Bronchial epithelial cell (primary cell): ENCODE measurements at places on chromosomes 1 and 21. TPM values are rescaled to one million over a fixed set of nuclear protein-coding genes. Genes with fewer than 3 reads are reported as not detected.

DNA sequence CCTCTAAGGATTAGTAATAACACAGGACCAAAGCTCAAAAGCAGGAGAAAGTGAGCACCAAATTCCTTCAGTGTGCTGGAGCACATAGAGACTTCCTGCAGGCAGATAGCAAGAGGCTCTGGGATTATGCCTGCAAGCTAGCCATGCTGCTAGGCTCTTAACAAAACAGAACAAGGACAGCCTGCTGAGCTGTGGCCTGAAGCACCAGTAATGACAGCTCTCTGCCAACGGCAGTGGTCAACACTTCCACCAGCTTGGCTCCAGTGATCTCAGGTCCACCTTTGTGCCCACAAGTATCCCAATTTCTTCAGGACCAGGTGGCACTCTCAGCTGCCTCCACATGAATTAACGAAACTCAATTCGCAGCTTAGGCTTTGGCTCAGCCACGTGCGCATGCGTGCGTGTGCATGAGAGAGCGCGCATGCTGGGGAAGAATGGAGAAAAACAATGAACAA is 64.2 kb downstream of the SLC45A1 start:
- no peak for DNase-seq

DNA sequence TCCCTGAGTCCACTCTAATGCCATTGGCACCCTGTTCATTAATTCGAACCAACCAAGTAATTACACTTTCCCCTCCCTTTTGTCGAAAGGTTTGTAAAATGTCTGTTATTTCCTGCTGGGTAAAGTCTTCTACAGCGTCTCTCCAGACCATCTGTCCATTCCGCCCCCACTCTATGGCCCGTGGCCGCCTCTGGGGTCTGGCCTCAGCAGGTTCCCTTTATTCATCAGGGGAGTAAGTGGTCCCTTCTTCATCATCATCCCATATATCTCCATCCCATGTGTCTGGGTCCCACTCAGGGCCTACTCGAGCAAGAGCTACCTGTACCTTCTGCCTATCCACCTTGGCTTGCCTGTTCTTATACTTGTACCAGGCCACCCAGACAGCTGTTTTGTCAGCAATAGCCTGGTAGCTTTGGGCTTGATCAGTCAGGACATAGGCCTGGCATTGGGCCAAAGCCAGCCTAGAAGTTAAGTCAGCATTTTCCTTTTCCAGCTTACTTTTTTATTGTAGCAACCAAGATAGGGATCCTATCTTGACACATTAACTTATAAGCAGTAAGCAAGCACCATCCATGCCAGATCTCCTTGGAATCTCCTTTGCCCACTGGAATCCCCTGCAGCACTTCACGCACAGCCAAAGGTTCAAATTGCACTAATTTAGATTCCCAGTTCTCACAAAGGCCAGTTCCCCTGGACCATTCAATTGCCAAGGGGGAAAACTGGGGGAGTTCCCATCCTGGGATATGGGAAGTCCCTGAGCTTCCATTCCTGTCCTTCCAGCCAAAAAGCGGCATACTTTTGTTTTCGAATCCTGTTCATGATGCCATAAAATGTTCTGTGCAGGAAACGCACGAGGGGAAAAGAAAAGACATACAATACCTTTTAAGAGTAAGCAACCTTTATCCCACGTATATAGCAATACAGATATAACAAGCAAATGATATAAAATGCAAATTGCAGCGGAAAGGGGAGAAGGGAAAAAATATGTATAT is 6.6 kb upstream of the STUM start:
- peak; percentile 39 for DNase-seq

GRCh38 chr1:21537511-21537931 is 28.3 kb downstream of the ALPL start:
- no peak for DNase-seq

DNA sequence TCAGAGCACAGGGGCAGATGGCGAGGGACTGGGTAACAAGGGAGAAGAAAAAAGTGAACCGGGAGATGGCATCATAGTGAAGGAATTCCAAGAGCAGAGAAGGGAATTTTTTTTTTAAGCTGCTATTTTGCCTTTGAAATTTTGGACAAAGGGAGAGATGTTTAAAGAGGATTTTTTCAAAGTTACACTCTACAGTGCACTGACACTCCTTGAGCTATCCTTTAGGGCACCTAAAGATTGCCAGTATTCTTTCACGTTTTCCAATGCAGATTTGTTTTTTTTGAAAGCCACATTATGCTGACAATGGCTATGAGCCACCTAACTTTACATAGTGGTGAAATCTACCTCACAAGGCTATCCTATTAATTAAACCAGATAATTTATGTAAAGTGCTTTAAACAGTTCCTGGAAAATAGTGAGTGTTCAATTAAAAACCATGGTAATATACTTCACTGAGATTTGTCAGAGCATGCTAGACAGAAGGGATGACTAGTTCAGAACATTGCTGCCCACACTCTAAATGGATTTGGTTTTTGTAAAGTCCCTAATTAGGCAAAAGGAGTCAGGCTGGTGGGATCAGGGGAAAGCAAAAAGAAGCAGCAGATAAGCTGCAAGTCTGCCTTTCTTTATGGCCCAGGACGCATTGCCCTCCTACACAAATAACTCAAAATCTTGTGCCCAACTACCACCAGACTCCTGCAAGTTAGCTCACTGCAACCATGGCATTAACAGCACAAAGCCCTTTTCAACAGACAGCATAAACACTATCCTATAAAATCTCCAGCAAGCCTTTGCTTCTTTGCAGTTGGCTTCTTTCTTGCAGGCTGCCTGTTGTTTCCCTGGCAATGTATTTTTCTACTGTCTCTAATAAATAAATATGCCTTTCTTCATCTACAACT is 53.9 kb downstream of the PRDX6 start:
- no peak for DNase-seq

DNA sequence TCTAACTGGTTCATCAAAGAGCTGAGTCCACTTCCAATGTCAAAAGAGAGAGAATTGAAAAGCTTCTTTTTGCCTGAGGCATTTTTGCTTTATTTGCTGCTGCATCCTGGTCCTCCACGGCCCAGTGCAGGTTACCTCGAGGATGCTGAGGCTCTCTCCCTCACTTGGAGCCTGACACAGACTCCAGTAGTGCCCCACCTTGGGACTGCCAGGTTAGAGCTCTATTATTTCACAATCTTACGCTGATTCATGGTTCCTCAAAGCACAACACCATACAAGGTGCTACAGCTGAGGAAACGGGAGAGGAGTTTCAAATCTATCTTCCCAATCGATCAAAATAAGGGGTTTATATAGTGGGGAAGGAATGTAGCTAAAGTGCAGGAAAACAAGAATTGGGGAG is 13.6 kb upstream of the PLPPR4 start:
- peak; percentile 13 for DNase-seq

DNA sequence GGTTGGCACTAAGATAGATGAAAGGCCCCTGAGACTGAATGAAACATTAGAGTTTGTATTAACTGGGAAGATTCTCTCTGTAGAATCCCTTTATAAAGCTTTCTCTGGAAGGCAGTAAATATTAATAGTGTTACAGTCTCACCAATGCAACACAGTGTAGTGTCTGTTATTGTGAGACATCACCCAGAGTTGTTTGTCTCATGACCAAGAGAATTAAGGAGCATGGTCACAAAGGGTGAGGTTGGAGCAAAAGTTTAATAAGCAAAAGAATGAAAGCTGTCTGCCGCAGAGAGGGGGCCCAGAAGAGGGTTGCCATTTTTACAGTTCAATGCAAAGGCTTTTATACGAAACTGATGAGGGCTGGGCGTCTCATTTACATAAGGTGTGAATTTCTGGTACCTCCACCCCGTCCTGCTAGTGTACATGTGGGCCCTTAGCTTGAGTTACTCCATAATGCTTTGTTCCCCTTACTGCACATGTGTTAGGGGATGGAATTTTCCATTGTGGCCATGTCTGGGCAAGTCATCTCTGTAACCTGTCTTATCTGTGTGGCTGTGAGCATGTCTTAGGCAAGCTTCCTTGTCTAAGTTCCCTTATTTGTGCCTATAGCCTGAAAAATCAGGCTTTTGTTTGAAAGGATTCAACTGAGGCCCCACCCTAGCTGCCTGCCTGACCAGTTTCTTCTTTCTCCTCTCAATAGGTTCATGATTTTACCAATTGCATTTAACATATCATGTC is 184.1 kb downstream of the RASAL2 start:
- peak; percentile 92 for DNase-seq

GRCh38 chr21:16569679-16570078 is 839.9 kb downstream of the USP25 start:
- DNase-seq, result no peak

- DNase-seq, result no peak
Measured at GRCh38 chr21:30541764-30542163, at the start of gene KRTAP19-6. TSS of gene KRTAP19-6 (minus strand) at chr21:30541864. CDS start at chr21:30541833, 31 bp downstream.

GRCh38 chr1:110375490-110375889 is 15.3 kb downstream of the SLC16A4 start:
- no peak for DNase-seq

GRCh38 chr1:54757833-54758232 is 6.5 kb downstream of the PARS2 start:
- DNase-seq, result no peak

DNA sequence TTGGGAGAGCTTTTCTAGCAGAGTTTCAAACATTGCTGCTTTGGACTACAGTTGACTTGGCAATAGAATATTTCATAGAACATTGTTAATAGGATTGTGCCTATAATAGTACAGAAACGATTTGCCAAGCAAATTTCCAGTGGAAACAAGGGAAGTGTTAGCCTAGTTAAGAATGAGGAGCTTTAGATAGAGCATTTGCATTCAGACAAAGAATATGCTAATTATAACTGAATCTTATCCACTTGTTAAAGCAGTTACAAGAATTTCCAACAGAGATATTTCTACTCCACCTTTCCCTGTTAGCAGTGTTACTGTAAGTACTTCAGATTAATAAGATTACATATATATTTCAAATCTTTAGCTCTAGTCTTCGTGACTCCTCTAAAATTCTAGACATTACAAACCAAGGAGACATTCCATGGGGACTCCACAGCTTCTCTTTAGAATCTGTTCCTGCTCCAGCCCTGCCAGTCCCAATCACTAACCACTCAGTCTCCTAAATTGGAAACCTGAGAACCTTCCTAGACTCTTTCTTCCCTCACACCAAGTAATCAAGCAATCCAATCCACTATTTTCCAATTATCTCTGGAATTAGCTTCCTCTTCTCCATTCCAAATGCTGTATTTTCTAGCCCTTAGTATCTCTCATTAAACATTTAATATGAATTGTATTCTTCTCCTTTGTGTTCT is 141.8 kb upstream of the PBX1 start:
- no peak for DNase-seq

Gene CHIA
- total RNA-seq, result not detected in 2 replicates

Gene CLCNKB
- total RNA-seq, result under 0.01 and 0.26 TPM in 2 replicates

Gene TDRD10
- total RNA-seq, result under 0.01 TPM in 1 of 2 replicates, not detected in the other

Gene SLC6A9
- 13.4 and 21.9 TPM in 2 replicates for total RNA-seq

Gene LCA5L
- 0.53 and 3.2 TPM in 2 replicates for total RNA-seq
